Activated CD4-positive, alpha-beta T cell treated with anti-CD3 and anti-CD28 coated beads, Interleukin-2, amount 50 U/mL, for 16 hours (primary cell): ENCODE measurements at places on chromosomes 2 and 18.

GRCh38 chr2:64655873-64656272 lies 2.2 kb upstream of the SERTAD2 start:
- peak; percentile 59 for DNase-seq

- DNase-seq, result no peak
These were observed 35.9 kb downstream of the SPRED2 start for GRCh38 chr2:65396348-65397026.

DNA sequence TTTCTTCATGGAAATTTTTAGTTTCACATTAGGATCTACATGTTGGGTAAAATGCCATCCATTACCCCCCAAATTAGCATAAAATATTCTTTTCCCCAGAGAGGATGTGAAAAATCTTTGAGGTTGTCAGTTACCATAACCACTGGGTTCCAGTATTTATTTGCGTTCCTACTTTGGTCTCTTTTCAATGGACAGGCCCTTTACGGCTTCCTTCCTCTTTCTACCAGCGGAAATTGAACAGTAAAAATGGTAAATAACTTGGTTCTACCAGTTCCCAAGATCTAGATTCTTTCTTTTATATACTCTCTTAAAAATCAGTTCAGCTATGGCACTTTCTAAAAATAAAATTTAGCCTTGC lies 169.2 kb upstream of the APCDD1 start:
- no peak for DNase-seq

GRCh38 chr18:69158944-69159343 lies 241.7 kb upstream of the DOK6 start:
- DNase-seq, result no peak

DNA sequence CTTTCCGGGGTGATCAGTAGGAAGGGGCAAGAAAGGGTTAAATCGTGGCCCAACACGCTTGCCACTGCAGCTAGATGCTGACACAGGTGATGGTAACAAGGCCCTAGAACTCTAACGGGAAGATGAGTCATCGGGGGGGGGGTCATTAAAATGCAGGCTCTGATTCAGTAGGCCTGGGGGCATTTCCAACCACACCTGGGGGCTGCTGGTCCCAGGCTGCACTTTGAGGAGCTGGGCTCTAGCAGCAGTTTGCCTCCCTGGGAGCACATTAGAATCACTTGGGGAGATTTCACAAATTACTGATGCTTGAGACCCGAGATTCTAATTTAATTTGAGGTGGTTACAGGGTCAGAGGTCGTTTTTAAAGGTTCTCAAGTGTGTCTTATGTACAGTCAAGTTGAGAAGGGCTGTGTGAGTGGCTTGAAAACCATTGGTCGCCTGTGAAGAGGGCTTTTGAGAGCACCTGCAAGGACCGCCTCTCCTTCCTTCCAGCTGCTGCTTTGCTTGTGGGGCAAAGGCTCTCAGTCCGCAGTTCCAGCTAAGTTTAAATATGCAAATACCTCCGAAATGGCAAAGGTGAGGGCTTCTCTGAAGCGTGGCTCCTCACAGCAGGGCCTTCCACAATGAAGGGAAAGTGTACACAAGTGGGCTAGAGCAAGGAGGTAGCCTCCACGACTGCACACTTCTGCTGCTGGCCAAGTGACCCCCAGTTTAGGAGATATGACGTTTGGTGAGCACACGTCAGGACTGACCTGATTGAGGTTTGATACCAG lies 128.0 kb upstream of the MSH6 start:
- no peak for DNase-seq

GRCh38 chr2:7014174-7014640 lies 97.0 kb downstream of the RNF144A start:
- DNase-seq, result peak; percentile 25

- DNase-seq, result peak; percentile 42
These were observed 30.2 kb upstream of the RIOK3 start for GRCh38 chr18:23422751-23423418.

DNA sequence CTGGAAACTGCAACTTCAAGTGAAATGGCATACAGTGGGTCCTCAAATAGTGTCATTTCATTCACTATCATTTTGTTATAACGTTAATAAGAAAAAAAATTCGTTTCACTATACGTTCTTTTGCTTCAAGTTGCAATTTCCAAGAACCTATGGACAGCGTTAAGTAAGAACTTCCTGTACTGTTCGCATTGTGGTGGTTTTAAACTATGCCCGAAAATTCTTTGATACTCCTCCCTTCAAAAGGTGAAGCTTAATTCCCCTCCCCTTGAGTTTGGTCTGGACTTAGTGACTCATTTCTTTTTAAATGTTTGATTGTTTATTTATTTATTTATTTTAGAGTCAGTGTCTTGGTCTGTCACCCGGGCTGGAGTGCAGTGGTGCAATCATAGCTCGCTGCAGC lies 20.7 kb downstream of the GNLY start:
- no peak for DNase-seq

DNA sequence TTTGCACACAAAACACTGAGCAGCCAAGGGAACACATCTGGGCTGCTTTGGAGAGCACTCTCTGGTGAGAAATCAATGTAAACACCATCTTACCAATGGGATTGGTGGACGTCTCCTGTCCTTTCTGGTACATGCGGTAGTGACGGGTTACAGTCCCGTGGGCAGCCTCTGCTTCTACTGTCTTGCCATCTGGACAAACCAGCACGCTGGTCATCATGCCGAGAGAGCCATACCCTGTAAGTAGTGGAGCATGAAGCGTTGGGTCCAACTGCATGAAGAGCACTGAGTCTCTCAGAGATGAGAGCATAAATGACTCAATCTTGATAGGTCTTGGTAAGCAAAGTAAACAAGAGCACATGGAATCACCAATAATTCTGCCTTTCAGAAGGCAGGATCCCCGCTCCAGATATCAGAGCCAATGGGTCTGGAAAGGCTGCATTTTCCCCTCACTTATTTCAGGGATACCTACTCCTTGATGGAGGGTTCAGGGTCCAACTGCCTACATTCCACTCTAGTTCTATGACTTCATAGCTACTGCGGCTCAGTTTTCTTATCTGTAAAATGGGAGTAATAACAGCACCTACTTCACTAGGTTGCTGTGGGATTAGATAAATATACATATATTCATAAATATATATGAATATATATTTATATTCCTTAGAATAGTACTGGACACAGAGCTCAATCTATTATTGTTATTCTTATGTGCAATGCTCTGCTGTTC lies 14.9 kb downstream of the IDH1 start:
- DNase-seq, result no peak

- DNase-seq, result no peak
These were observed 49.4 kb downstream of the TGOLN2 start for GRCh38 chr2:85278361-85278760.

- DNase-seq, result no peak
These were observed 18.1 kb downstream of the RAB31 start for GRCh38 chr18:9726175-9726574.

DNA sequence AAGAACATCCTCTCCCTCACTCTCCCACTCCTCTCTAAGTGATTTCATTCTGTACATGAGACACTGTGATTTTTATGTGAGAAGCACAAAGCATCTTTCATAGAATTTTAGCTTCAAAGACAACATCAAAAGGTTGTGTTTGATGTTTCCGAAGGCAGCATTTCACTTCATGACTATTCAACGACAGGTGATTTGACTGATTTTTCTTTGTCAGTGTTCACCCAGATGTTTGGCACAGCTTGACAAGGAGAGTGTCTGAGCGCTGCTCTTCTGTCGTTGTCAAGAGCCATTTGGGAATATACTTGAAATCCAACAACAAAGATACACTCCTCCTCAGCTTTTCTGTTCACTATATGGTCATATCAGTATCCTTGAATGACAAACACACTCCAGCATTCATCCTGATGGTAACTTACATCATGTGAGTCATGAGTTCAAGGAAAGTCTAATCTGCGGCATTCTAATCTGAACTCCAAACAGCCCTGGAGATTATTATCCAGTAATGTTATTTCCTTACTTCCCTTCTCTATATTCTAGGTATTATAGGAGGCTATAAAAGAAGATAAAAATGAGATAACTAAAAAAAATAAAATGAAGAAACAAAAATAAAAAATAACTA lies 45.9 kb upstream of the ST6GAL2 start:
- DNase-seq, result no peak

- DNase-seq, result no peak
These were observed 916 bp upstream of the OSBPL1A start for GRCh38 chr18:24398540-24398939.

- no peak for DNase-seq
These were observed 240.3 kb downstream of the MYCN start for GRCh38 chr2:16180631-16181030.

DNA sequence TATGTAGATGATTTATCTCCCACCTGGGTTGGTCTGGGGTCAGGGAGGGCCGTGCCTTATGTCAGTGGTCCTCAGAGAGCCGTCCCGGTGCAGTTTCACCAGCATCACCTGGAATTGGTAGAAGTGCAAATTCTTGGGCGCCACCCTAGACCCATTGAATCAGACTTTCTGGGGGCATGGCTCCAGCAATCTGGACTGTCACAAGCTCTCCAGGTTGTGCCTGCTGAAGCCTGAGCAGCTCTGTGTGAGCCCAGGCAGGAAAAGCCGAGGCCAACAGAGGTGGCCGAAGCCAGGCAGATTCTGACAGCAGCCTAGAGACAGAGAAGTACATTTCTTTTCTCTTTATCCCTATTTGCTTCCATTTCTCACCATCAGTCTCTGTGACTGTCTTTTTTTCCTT lies 98.4 kb upstream of the SEC11C start:
- DNase-seq, result no peak

DNA sequence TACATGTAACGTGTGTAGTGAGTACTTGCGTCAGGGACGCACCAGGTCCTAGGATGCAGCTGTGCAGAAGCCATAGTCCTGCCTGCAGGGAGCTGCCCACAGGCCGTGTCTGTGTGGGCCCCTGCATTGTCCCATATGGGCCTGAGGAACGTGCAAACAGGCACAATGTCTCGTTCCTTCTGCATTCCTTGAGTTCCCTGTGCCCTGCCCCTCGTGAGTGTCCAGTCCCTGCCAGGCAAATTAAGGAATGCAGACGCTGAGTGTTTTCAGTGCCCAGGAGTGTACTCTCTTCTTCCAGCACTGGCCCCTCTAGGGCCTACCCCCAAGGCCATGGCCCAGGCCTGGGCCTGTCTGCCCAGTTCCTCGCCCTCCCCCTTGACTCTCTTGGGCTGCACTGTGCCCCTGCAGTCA lies 61.8 kb downstream of the FAM168B start:
- no peak for DNase-seq
